Fibroblast of skin of back (primary cell): ENCODE measurements at places on chromosomes 3 and 15.

GRCh38 chr15:95996494-95996893 is 334.0 kb upstream of the NR2F2 start:
- no peak for DNase-seq

GRCh38 chr3:149151843-149152242 is 22.4 kb downstream of the HPS3 start:
- DNase-seq = peak; percentile 69

GRCh38 chr3:39166932-39167532 is 13.6 kb upstream of the CSRNP1 start:
- peak; percentile 76 for DNase-seq

DNA sequence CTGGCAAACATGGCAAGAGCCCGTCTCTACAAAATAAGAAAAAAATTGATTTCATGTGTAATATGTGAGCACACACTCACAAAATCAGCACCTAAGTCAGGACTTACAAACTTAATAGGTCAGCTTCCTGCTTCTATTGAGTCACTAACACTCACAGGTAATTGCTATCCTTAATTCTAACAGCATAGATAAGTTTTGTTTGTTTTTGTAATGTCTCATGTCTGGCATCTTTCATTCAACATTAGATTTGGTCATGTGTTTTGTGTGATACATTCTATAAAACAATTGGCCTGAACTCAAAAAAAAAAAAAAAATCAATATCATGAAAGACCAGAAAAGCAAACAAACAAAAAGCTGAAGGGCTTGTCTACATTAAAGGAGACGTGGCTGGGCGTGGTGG is 564.7 kb downstream of the AGBL1 start:
- no peak for DNase-seq

GRCh38 chr3:36142746-36143145 is 237.6 kb upstream of the STAC start:
- no peak for DNase-seq

- peak; percentile 72 for DNase-seq
Measured at GRCh38 chr3:111668888-111669488, 73.8 kb upstream of the ZBED2 start.

DNA sequence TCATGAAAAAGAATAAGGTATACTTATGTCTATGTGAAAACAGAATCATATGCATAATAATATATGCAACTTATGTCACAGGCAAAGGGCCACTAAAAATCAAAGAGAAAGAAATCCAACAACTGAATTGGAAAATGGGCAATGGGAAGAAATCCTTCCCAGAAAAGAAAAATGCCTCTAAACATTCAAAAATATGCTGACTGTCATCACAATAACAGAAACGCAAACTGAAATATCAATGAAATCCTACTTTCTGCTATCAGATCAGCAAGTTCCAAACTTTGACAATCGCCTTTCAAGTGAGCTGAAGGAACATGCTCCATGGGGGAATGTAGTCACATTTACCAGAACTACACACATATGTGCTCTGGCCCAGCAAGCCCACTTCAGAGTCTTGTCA is 99.4 kb upstream of the KLF13 start:
- DNase-seq = no peak

DNA sequence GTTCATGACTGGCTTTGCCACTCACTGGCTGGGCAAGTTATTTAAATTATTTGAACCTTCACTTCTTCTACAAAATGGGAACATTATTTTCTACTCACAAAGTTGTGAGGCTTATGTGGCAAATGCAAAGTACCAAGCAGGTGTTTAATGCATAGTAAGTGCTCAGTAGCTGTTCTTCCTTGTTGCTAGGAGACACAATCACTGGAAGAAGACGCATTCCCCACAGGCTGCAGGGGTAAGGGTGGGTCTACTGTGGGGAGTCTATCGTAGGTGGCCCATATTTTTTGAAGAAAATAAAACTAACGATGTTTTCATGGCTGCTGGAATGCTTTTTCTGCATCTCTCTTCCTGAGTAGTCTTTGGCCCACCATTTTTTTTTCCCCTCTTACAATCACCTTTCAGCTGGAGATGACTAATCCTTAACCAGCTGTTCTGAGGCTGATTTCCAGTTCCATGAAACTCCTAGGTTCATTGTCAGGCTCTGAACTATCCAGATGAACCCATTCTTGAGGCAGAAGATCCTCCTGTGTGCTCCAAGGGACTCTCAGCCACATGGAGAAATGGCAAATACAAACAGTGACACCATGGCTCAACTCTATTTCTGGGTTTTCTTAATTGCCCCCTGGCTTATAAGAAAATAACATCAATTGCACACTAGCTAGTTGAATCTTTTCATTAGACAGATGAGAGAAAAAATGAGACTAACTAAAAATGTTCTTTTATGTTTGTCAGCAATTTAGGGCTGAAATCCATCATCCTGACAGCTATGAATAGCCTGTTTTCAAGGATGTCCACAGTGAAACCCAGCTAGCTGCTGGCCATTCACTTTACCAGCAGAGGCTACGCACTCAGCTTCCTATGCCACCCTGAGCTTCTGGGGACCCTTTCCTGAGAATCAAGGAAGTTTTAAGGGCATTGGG is 108.3 kb upstream of the ETV5 start:
- DNase-seq = no peak

- peak; percentile 16 for DNase-seq
Measured at GRCh38 chr15:87118435-87118834, 1038.8 kb downstream of the AGBL1 start.

DNA sequence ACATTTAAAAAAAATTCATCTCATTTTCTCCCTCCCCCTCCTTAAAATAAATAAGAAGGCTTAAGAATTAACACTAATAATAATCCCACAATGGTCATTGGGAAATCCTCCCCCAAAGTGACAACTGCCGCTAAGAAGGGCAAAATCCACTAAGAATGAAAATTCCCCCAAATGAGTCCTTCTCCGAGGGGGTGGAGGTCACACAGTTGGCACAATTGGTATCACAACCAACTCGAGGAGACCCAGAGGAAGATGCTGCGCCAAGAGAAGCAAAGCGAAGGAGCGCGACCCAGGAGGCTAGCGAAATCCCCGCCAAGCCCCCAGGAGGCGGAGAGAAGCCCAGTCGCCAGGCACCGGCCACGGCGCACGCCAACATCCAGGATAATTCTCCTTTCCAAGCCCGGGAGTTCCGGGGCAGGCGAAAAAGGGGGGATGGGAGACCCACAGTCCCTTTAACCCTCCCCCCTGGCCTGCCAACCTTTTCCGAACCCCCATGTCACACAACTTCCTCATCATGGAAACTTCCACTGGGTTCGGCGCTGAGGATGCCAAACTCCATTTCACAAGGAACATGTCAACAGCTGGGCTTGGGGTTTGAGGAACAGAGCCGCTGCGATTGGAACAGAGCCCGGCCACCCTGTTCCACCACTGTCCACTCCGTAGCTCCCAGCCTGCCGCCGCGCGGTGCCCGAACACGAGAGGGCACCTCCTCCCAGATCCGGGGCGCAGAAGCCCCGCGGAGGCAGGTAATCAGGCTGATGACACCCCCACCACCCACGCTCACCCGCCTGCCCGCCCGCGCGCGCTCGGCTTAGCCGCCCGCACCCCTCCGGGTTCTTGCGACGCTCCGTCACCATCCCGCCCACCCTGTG is 668 bp downstream of the THRB start:
- DNase-seq = no peak

DNA sequence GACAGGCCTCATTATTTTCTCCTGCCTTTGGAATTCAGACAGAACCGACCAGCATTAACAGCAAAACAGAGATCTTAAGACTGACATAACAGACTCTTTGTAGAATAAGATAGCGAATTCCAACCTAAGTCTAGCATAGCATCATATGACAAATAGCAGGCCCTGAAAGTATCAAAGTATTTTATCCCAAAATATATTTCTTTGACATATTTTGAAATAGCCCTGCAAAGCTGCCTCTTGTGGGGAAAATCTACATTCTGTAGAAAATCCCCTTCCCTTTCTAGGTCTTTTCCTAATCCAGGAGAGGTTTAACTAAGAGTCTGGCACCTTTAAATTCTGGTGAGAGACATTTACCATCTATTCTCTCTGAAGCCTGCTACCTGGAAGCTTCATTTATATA is 34.4 kb upstream of the STRIT1 start:
- no peak for DNase-seq

DNA sequence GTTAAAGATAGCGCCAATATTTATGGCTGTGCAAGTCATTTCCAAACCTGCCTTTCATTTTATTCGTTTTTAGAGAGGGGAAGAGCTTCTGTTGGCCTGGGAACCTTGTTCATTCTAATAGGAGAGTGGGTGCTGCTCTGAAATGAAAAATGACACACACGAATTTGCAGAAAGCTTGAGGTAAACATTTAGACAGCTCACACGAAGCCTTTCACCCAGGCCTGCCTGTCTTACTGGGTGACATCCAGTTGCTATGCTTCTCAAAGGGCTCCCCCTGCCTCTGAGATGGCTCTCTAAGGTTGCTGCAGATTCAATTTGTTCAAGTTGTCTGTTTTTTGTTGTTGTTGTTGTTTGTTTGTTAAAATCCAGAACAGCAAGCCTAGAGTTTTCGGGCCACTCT is 18.2 kb downstream of the PEX5L start:
- no peak for DNase-seq

DNA sequence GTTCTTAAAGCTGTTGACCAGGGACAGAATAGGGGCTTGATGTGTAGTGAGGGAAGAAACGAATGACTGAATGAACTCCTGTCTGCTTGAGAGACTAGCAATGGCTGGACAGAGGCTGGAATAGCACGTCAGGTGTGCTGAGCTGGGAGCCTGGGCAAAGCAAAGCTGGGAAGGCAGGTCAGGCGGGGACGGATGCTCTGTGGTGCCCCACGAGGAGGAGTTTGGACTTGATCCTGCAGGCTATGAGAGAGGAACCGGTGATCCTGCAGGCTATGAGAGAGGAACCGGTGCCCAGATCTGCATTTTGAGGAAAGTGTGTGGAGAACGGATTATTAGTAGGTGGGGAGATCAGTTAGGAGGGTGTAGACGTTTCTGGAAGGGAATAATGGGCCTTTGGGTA is 31.3 kb upstream of the PSTPIP1 start:
- no peak for DNase-seq

GRCh38 chr3:114454551-114455251 is 160.9 kb downstream of the TIGIT start:
- peak; percentile 7 for DNase-seq

DNA sequence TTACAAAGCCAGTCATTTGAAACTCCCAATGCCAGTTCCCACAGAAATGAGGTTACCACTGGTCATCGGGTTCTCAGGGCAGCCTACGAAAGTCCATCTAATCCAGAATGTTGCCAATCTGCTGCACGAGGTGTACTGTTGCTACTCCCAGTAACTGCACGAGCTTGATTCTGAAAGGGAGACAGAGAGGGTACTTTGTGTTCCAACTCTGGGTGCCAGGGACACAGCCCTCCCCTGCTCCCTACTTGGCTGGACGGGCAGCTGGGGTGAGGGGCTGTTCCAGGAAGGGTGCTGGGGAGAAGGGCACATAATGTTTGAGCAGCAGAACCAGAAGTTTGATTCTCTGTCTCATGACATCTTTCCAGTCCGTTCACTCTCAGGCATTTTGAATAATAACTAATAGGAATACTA is 27.1 kb upstream of the OSBPL11 start:
- no peak for DNase-seq

DNA sequence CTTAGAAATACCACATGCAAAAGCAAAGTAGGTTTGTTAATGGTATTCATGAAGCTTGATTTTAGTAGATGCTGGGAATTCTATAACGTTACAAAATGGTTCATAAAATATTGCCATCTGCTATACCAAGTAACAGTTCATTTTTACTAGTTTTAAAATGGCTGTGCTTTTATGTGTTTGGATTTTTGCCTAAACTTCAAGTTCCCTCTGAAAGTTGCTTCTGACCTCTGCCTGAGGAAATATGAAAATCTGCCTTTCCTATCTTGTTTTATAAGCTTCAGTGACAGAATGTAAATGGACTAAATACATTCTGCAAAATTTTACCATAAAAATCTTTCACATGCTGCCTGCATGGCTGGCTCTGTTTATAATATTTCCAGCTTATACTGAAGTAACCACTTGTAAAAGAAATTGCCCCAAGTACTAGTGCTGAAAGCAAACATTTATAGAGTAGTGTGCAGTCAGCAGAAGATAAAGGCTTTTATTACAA is 560.7 kb upstream of the ROBO2 start:
- DNase-seq = no peak

DNA sequence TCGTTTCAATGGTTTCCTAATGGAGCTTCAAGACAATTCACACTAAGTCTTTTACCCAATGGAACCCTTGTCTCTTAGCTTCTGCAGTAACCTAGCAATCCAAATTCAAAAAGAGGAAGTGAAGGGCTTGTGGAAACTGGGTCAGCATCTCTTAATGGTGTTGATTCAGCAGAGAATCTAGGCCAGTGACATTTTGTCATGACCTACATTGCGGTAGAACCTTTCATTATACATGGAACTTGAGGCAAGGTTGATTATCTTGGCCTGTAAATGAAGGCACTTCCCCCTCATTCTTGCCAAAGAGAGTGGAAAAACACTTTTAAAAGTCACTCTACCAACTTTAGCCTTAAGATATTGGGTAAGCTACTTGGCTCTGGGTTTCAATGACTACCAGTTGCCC is 42.8 kb downstream of the C2CD4B start:
- no peak for DNase-seq

DNA sequence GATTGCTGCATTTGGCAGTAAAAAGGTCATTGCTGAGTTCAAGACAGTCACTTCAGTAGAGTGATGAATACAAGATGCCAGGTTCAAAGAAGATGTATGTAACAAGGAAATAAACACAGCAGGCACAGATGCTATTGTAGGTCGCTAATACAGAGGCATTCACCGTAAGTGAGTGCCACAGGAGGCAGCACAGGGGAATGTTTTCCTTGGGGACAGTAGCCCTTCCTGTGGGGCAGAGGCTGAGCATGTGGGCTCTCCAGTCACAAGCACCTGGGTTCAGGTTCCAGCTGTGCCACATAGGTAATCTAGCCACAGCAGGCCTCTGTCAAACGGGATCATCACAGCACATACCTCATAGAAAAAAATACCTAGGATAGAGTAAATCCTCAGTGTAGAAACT is 86.3 kb downstream of the RSL24D1 start:
- no peak for DNase-seq

DNA sequence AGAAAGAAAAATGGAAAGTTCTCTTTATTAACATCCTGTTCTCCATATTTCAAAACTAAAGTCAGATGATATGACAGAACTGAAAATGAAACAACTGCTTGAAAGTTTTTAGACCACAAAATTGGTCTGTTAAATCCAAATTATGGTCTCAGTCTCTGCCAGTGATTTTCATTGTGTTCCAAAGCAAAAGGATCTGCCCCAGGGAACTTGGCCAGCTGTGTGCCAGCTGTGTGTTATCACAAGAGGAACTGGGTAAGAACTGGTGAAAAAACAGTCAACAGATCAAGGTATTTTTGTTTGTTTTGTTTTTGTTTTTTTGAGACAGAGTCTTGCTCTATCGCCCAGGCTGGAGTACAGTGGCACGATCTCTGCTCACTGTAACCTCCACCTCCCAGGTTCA is 323.3 kb downstream of the CTNNB1 start:
- DNase-seq = no peak
